ENCODE measurements at places on chromosomes 7 and 10. TPM values are rescaled to one million over a fixed set of nuclear protein-coding genes. Genes with fewer than 3 reads are reported as not detected.

CASTOR2 gene
- polyA plus RNA-seq: 1.3 TPM

SERPINE1 gene
- polyA plus RNA-seq: 820 TPM

AOC1 gene
- not detected for polyA plus RNA-seq

GRID2IP gene
- 0.01 TPM for polyA plus RNA-seq

TRDMT1 gene
- 2.3 TPM for polyA plus RNA-seq

PTF1A gene
- polyA plus RNA-seq: not detected

SKAP2 gene
- polyA plus RNA-seq: 15.0 TPM

EEPD1 gene
- 2.6 TPM for polyA plus RNA-seq

POLR2J2 gene
- 2.8 TPM for polyA plus RNA-seq

NPFFR1 gene
- polyA plus RNA-seq: not detected

GRCh38 chr7:1946773-1947450 is 276.8 kb downstream of the ELFN1 start:
- DNase-seq: no peak

DNA sequence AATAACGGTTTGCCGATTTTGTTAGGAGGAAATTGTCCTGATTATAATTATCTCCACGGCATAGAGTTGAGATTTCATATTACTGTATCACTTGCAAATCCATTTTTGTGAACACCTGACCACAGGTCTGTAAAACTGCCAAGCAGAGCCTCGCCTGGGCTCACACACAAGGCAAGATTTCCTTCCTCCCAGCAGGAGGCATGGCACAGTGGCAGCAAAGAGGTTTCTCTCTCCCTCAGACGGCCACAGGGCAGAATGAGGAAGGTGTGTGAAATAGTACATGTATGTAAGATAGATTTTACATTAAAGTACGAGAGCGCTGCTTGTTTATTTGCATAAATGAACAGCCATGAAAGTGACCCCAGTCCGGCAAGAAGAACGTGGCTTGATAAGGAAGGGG is 130.1 kb downstream of the CELF2 start:
- DNase-seq: no peak

GRCh38 chr10:90969947-90970673 is 49.2 kb upstream of the ANKRD1 start:
- no peak for DNase-seq

GRCh38 chr7:16900209-16900768 is 18.5 kb upstream of the AGR3 start:
- DNase-seq: no peak

DNA sequence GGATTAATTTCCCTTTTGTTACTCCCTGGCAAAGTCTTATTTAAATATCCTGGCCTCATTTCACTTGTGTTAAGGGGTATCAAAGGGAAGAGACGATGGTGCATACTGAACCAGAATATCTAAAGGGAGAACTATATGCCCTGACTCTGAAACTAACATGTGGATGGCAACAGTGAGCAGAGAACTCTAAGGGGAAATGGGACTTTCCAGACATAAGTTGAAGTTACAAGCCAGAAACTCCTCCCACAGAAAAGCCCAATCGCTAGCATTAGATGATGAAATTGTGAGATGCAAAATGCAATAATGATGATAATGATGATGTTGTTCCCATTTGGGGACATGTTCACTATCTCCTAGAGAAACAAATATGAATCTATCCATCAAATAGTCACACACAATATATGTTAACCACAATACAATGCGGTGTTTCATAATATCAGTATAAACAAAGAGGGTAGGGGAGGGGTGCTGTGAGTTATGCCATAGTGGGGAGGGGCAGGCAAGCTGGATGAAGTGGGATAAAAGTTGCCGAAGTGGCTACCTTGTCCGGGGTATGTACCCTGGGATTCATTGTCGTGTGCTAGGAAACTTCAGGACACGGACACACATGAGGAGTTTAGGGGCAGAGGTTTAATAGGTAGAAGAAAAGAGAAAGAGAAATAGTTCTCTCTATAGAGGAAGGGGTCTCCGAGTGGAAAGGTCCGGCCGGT is 37.1 kb downstream of the TMEM229A start:
- DNase-seq: no peak

DNA sequence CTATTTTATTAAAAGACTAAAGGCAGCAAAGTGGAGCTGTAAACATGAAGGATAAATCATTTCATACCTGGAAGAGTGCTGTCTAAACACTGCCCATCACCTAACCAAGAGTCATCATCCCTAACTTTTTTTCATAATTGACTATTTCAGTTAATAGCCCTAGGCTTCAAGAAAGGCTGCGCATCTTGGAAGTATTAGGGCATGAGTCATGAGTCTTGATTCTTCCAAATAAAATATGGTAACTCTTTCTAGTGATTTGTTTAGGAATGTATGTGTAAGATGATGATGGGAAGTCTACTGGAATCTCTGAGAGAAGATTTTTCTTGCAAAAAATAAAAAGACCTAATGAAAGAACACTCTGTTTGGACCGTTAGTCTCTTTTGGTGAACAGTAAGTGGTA is 207.7 kb upstream of the AHR start:
- DNase-seq: peak; percentile 65

DNA sequence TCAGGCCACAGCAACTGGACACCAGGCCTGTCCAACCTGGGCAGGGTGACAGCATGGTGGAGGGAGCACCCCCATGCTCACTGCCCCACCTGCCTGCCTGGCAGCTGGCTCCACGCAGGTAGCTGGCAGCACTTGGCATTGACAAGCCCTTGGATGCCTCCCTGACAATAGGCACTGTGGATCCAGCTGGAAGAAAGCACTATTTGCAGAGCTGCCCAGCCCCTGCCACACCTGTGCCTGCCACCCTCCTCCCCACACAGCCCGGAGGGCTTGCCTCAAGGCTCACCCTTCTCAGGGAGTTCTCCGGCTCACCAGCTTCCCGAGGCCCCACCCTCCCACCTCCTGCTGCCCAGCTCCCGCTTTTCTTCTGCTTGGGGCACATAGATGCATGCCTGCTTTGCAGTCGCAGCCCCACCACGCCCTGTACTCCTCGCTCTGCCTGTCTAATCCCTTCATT is 160.1 kb downstream of the NEURL1 start:
- no peak for DNase-seq

- DNase-seq: no peak
Observed at GRCh38 chr7:42237811-42238541, 967 bp upstream of the GLI3 start.

GRCh38 chr10:18334116-18334867 is 194.1 kb downstream of the CACNB2 start:
- no peak for DNase-seq

DNA sequence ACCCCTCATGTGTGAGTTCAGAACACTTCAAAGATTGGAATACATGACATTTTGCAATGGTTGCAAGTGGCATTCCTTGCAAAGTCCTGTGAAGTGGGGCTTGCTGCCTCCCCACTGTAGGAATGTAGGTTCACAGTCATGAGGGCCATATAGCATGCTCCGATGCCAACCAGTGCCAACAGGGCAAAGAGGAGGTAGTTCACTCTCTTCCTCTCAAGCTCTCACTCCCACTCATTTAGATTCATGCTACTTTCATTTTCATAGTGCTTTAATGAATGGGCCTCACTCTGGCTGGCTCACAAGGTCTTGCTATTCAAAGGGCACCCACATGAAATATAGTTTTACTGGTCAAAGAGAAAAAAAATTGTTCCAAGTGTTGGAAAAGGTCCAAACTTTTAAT is 169.9 kb upstream of the AOAH start:
- DNase-seq: no peak

DNA sequence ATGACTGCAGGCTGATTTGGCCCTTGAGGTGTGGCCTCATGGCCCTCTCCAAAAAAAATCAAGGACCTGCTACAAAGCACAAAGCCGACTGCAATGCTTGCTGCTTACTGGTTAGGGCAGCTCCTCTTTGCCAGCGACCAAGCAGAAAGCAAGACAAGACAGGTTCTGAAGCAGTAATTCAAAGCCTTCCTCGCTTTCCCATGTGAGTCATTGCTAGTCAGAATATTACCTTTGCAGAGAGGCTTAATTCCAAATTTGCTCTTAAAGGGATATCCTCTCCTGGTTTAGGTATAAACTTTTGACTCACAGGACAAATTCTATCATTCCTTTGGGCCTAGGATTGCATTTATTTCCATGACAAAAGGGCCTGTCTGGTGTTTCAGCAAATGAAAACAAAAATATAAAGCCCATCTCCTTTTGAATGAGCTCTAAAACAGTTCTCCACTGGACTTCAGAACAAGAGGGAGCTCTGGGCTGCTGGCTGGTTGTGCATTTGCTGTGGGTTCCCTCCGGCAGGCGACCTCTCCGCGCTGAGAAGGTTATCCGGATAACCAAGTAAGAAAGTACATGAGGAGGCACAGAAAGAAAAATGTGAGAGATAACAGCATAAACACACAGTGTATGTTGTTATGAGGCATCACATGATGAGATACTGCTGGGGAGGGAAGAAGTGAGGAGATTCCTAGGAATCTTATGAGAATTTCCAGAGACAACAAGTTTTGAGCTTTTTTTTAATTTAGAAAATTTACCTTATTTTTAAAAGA is 90.8 kb downstream of the EGFR start:
- peak; percentile 93 for DNase-seq

GRCh38 chr7:68556537-68556936 is 1041.7 kb upstream of the AUTS2 start:
- DNase-seq: no peak

- no peak for DNase-seq
Observed at GRCh38 chr10:84957427-84957826, 629.0 kb downstream of the CCSER2 start.

- DNase-seq: no peak
Observed at GRCh38 chr7:123923599-123923998, 1.4 kb upstream of the SPAM1 start.

GRCh38 chr10:92834331-92834730 is 14.0 kb upstream of the EXOC6 start:
- DNase-seq: no peak

DNA sequence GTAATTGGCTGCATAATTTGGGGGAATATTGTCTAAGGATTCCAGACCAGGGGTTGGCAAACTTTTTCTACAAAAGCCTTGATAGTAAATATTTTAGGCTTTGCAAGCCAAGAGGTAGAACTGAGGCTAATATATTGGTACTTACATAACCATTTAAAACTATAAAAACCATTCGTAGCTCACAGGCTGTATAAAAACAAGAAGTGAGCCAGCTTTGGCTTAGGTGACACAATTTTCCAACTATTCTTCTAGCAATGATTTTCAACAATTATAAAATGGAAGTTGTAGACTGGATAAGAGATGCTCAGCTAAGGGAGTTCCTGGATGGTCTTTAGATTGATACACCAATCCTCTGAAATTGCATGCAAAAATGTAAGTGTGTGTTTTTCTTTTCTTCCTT is 1.4 kb downstream of the GPR141 start:
- DNase-seq: no peak

- DNase-seq: no peak
Observed at GRCh38 chr10:95691281-95691680, 2.4 kb downstream of the TCTN3 start.

DNA sequence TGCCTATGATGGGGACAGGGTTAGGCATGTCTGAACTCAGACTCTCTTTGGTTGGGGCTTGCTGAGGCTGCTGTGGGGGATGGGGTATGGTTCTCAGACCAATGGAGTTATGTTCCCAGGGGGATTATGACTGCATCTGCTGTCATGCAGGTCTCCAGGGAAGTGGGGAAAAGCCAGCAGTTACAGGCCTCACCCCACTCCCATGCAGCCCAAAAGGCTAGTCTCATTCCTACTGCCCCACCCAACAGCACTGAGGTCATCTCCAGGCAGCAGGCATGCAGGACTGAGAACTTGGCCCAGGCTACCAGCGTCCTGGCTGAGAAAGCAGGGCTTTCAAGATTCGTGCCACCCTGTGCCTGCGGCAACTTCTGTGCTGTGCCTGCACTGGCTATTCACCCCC is 373.3 kb downstream of the HTR7 start:
- DNase-seq: peak; percentile 90

DNA sequence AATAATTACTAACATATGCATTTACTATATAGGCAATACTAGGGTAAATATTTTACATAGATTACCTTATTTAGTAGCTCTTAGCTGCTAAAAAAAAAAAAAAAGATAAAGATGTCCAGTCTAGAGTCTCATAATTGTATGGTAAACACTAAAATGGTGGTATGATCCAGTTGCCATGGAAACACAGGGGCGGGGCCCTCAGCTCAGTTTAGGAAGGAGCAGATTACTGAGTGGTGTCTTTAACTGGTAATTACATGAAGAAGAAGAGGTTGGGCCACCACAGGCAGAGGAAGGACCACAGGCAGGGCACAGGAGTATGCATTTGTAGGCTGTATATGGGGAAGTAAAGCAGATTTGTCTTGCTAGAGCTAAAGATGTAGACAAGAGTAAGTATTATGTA is 43.7 kb downstream of the ITGB8 start:
- no peak for DNase-seq

DNA sequence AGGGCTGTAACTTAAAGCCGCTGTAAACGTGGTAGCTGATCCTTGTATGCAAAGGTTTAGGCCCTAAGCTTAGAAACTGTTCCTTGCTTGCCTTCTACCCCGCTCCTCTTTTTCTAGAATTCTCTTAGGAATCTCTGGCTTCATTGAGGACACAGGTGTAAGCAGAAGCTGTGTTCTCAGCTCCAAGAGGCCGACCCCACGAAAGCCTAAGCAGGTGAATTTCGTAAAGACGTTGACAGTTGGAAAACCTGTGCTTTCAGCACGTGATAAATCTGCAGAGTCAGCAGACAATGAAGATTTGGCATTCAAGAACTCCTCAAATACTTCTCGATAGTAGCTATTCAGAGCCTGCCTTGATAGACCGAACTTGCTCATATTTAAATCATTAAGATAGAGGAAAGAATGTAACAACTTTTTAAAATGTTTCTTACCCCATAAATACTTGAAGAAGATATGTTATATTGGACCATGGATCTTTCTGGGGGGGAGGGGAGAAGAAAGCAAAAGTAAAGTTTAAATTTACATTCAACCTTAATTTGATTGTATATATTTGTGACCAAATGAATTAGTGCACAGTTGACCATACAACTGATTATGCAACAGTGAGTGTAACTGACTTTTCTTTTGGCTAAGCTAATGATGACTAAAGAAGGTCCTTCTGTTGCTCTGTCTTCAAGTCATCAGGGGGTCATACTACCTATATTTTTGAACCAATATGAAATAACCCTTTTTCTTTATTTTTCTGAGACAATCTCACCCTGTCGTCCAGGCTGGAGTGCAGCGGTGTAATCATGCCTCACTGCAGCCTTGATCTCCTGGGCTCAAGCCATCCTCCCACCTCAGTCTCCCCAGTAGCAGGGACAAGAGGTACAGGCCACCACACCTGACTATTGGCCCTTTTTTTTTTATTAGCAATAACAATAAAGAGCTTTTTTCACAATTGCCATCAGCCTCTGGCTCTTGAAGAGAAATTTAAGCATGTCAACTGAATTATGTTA is 1.2 kb upstream of the GDI2 start:
- no peak for DNase-seq

GRCh38 chr7:84688671-84689070 is 494.1 kb upstream of the SEMA3A start:
- DNase-seq: no peak

GRCh38 chr10:124315591-124316270 is 103.0 kb downstream of the OAT start:
- DNase-seq: no peak

- peak; percentile 50 for DNase-seq
Observed at GRCh38 chr7:47571331-47572093, 10.4 kb downstream of the TNS3 start.

- peak; percentile 64 for DNase-seq
Observed at GRCh38 chr7:90474284-90475210, 5.1 kb downstream of the PTTG1IP2 start.

All from keratinocyte (primary cell).